ENCODE measurements at places on chromosomes 6 and 20.
A peak's percentile ranks its signal among the peaks of the same experiment; 100 is the strongest.

GRCh38 chr6:23244300-23244699, 674.9 kb downstream of the HDGFL1 start:
- peak; percentile 58 for DNase-seq

GRCh38 chr6:148379481-148379880, 36.8 kb downstream of the SASH1 start:
- no peak for DNase-seq

- DNase-seq, result no peak
Measured at GRCh38 chr20:36115925-36116324, 38.6 kb upstream of the EPB41L1 start.

- peak; percentile 81 for DNase-seq
Measured at GRCh38 chr6:82362878-82363427, 664 bp upstream of the TPBG start.

- DNase-seq, result no peak
Measured at GRCh38 chr6:133240511-133241085, 559 bp upstream of the EYA4 start.

DNA sequence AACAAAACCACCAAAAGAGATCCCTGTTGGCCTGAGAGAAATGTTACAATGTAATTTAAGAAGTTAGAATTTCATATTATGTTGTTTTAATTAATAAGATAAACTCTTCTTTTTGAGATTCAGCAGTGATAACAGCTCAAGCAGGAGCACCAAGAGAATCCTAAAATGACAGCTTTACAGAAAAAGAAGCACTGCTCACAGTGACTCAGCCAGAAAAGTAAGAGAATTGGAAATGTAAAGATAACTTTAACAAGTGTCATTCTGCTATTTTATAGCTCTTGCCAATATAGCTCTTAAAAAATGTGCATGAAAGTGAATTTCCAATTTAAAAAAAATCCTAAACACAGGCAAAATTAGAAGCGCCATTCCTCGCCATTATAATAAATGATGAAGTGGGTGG, 111.3 kb downstream of the UBE3D start:
- no peak for DNase-seq

- no peak for DNase-seq
Measured at GRCh38 chr6:26754212-26754611, 94.7 kb upstream of the ZNF322 start.

- no peak for DNase-seq
Measured at GRCh38 chr6:44837741-44838140, 450.2 kb downstream of the CDC5L start.

DNA sequence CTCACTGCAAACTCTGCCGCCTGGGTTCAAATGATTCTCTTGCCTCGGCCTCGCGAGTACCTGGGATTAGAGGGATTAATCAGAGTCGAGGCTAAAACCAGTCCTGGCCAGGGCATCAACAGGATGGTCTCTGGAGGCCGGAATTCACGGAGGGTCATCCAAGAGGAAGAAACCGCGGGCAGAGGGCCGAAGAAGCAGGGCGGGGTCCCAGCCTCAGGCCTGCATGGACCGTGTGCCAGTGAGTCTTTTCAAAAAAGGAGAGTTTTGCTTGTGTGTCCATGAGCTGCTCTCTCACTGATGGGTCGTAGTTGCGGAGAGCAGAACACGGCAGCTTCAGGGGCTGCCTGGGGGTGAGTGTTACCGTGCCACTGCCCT, 295.1 kb upstream of the ZNF337 start:
- no peak for DNase-seq

GRCh38 chr6:13260831-13261230, 67.5 kb downstream of the TBC1D7 start:
- DNase-seq, result no peak

DNA sequence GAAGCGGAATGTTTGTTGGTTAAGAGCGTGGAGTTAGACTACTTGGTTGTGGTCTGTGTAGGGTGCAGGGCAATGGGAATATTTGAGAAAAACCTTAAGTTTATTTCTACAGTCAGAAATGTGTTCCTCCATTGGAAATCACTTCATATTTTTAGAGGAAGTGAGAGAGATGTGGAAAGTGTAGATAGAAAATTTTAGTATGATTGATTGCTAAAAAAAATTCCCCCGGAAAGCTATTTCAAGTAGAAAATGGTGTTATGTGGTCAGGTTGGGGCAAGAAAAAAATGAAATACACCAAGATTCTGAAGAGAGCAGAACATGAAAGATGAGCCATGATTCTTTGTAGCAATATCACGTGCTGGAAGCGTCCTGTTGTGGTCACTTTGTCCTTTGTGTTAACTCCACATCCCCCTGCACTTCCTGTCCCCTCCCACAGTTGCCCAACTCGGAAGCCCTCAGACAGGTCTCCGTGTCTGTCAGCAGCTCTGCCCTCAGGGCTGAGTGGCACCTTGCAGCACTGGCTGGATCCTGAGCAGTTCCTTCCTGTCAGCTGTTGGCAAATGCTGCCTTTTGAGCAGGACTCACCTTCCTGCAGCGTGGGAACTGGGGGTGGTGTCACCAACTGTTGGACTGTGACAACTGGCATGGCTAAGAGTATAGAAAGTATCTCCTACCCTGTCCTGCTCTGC, 137.5 kb upstream of the SLC24A3 start:
- no peak for DNase-seq

DNA sequence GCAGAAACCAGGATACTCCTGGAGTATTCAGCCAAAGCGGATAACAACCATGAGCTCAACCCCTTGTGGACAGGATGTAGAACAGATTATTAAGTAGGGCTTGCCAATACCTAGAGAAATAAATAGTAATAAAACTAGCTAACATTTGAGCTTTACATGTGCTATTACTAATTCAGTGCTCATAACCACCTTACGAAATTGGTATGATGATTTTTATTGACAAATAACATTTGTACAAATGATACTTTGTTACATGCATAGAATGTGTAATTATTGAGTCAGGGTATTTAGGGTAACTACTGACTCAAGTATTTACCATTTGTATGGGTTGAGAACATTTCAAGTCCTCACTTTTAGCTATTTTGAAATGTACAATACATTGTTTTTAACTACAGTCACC, 287.9 kb downstream of the CDC5L start:
- no peak for DNase-seq

DNA sequence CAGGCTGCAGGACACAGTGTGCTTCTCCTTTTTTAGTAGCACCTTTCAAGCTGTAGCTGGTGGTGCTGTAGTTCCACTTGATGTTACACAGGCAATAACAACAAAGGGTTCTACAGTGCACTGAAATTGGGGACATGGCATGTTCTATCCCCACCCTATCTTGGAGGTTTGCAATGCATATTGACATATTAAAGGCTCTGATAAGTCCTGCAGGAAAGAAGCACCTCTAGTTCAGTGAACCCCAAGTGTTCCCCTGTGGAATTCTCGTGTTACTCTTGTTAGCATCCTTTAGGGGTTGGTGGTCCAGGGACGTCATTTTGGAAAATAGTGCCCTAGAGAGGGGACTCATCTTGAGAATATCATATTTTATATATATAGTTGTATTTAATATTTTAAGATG, 337.6 kb downstream of the DHX35 start:
- DNase-seq, result no peak

DNA sequence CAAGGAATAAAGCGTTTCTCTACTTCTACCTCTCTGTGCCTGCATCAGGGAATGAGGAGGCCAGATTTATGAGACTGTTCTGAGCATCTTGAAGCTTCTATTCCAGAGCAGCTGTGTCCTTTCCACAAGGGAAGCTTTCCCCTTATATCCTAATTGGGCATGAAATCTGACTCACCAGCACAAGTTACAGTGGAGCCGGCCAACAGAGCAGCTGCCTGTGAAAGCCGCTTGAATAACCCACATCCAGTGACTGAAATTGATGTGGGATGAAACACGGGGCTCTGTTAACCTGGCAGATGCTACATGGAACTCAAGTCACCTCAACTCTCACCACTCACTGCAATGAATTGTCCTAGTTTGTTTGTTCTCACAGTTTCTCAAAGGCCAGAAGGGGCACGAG, 400.3 kb downstream of the TFAP2A start:
- peak; percentile 8 for DNase-seq

- no peak for DNase-seq
Measured at GRCh38 chr6:166743406-166744222, 116.6 kb upstream of the RPS6KA2 start.
